ENCODE measurements at places on chromosomes 6 and 20. TPM values are rescaled to one million over a fixed set of nuclear protein-coding genes. Genes with fewer than 3 reads are reported as not detected.

- no peak for DNase-seq
These were observed 116.2 kb upstream of the STMND1 start for GRCh38 chr6:16985513-16986284.

DNA sequence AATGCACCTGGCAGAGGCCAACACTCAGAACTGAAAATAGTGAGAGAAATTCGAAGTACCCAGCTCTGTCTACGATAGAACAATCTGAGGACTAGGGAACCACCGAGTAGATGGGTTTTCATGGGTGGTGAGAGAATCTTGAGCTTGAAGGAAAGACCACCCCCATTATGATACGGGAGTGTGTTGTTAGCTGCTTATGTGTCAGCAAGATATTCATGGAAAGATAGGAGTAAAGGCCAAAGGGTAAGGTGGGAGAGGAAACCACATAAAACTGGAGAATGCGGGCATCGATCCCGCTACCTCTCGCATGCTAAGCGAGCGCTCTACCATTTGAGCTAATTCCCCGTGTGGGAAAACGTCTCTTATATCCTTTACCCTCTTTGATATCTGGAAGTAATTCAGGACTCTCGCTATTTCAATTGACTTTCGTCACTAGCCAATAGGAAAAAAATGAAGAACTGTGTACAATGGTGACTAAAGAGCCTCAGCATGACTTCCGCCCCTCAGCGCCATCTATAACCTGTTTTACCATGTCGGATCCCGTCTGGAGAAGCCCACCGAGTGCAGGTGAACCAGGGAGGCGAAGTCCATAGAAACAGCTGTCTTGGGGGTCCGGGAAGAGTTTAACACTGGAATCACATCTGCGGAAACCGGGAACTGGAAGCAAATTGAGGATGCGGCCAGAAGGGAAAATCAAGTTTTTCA lies 25.0 kb upstream of the ABT1 start:
- no peak for DNase-seq

NOX3 gene
- 1.4 TPM for polyA plus RNA-seq

PAK5 gene
- 0.32 TPM for polyA plus RNA-seq

KATNA1 gene
- 30.3 TPM for polyA plus RNA-seq

SGK1 gene
- 75.8 TPM for polyA plus RNA-seq

HLA-DMB gene
- 65.9 TPM for polyA plus RNA-seq

PAQR8 gene
- polyA plus RNA-seq = 19.2 TPM

CST3 gene
- polyA plus RNA-seq = 175 TPM
